ENCODE measurements at places on chromosomes 2 and 18.
A peak's percentile ranks its signal among the peaks of the same experiment; 100 is the strongest.

- no peak for DNase-seq
These were observed 53.4 kb downstream of the SCN1A start for GRCh38 chr2:166074430-166074829.

DNA sequence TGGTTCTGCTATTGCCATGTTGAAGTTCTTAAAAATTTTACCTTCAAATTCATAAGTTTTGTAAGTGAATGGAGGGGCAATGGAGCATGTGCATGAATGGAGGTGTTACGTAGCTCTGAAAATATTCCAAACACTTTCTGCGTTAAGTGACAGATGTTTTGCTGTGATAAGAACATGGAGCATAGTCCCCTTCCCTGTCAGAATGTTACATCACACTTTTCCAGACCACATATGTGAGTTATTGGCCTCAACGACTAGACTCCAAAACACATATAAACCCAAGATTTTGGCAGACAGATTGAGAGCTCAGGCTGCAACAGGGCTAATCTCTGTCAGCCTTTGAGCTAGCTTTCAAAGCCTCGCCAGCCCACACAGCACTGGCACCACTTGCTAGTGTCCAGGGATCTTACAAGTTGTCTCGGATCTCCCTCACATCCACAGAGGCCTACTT, 27.2 kb upstream of the MFSD6 start:
- no peak for DNase-seq

DNA sequence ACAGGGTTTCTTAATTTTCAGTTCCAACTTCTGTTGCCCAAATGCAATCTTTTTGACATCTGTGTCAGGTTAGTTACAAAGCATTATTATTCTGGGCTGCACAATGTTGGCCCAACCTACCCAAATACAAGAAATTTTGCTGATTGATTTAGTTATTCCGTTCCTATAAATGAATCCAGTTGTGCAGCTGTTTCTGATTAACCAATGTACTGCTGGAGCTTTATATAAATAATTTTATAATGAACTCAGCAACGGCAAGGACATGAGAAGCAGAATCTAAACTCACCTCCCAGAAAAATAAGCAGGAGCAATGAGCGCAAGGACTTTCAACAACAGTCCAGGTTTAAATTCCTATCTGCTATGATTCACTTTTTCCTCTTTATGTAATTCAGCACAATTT, 76.3 kb upstream of the WIPF1 start:
- DNase-seq: no peak

DNA sequence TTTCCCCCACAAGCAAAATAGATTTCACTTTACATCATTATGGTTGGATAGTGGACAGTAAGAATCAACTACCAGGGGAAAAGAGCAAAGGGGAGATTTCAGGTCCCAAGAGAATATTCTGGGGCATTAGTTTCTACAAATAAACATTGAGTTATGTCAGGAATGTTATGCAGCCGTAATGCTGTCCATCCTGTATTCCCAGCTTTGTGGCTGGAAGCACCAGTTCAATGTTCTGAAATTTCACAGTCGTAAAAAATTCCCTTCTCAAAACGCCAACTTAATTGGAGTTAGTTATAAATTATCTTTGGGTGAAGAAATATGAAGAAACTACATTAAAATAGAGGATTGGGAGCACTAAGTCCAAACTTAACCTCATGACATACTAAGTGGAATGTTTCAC, 141.5 kb upstream of the FIGN start:
- peak; percentile 57 for DNase-seq

GRCh38 chr2:71801556-71801955, 346.1 kb downstream of the CYP26B1 start:
- DNase-seq: no peak

DNA sequence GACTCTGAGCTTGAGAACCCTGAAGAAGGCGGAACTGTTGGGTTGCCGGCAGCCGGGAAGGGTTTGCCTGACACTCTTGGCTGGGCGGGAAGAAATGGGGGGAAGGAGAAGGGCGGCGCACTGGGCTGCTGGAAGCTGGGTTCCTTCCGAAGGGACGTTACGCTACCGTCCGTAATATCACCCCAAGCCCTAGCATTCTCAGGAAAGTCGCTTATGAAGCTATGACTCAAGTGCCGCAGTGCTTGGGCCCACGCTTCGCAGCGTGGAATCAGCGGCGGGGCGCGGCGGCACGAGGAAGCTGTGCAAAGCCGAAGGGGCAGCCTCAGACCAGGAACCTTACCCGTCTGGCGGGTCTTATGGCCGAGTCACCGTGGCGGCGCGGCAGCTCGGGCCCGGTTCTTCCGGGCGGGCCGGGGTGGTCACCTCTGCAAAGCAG, 50.2 kb upstream of the SIGLEC15 start:
- no peak for DNase-seq

DNA sequence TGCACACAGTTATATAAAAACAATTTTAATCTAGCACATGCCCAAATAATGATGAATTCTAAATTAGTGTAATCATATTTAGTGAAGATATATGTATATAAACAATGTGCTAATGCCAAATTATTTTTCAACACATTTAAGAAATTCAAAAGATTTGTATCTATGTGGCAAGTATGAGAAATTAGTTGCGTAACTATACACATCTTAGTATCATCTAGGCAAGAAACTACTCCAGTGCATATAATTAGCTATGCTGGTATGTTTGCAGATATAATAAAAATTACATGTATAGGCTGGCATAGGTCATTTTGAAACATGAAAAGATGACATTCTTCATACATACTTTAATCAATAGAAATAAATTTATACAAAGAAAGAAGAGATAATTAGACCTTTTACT, 252.0 kb upstream of the VWC2L start:
- no peak for DNase-seq

GRCh38 chr18:75879196-75879595, 451.7 kb upstream of the SMIM21 start:
- DNase-seq: no peak

DNA sequence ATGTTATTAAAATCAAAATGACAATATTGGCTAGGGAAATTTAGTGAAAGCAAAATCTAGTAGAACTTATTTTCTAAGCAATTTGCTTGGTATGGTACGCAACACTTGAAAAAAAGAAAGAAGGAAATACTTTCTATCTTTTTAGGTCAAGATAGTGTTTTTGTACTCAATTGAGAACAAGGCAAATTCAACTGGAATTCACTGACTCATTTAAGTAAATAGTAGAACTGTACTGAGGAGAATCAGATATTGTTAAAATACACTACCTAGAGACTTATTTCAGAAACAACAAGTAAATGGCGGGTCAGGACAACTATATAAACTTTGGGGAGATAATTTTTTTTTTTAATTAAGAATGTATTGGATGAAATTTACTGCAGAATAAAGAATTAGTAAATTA, 18.9 kb downstream of the ZRANB3 start:
- DNase-seq: no peak

Data from ACHN (cell line).